ENCODE measurements at places on chromosomes 4 and X.
A peak's percentile ranks its signal among the peaks of the same experiment; 100 is the strongest.

- no peak for DNase-seq
Observed at GRCh38 chrX:150849486-150849885, 49.0 kb downstream of the CD99L2 start.

DNA sequence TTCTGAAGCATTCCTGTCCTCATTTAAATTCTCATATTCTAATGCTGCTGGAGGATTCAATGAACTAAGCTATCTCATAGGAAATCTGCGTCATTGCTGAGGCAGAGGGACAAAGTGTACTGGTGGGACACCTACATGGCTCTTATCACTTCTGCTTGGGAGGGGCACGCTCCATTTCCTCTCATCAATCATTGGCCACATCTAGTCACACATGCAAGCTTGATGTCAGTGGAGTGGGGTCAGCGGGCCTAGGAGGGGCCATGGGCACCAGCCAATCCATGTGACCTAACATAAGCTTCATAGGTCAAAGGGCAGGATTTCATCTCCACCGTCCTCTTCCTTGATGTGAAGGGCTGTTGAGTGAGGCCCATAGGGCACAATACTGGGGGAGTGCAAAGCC lies 21.4 kb downstream of the BEX3 start:
- no peak for DNase-seq

- DNase-seq: no peak
Observed at GRCh38 chrX:39063037-39063436, 261.8 kb downstream of the MID1IP1 start.

- no peak for DNase-seq
Observed at GRCh38 chr4:185054272-185054671, 36.0 kb downstream of the HELT start.

- DNase-seq: no peak
Observed at GRCh38 chrX:39894683-39895082, 203.1 kb downstream of the BCOR start.

DNA sequence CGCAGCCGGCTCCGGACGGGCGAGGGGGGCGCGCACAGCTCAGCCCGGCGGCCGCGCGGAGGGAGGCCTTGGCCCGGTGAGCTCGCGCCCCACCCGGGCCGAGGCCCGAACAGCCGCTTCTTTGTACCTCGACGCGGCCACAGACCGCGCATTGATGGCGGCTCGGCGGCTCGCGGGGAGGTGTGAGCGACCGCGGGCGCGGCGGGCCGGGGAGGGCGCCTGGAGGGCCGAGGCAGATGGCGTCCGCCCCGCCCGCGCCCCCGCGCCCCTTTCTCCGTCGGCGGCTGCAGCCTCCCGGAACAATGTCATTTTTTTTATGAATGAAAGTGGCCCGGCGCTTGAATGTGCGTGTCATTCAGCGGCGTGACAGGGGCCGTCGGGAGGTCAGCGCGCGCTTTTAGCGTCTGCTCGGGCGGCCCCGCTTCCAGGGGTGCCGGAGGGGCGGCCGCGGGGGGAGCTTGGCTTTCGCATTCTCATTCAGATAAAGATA lies 1.8 kb downstream of the FGFR3 start:
- DNase-seq: no peak

GRCh38 chr4:95949136-95949765 lies 109.4 kb downstream of the PDHA2 start:
- no peak for DNase-seq

DNA sequence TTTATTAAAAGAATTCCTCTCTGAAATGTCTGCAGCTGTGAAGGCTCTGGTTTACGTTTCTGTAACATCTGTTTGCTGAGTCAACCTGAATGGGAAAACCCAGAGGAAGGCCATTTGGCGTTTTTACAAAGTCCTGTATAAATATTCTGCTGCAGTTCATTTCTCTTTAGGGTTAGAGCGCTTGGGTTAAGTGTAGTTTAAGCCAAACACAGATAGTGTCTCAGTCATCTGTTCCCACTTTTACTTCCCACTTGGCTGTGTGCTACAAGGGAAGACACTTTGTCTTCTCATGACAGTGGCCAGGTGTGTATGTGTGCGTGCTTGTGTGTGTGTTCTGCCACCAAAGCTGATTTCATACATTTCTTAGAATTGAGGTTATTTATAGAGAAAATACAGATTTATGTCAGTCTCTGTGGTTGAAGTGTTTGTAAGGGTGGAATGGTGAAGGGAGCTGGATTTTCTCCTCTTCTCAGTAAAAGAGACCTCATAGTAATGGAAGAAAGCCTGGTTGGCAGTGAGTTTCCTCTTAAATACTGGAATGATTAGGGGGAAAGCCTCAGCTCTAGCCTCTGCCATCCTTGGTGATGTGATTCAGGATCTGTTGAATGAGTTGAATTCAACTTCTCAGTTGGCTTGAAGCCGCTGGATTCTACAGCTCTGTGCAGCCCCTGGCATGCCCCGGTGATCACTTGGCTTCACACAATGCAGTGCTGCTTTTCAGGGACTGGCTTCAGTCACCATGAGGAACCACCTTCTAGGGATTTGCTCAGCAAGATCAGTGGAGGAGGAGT lies 50.6 kb downstream of the JADE1 start:
- peak; percentile 83 for DNase-seq

DNA sequence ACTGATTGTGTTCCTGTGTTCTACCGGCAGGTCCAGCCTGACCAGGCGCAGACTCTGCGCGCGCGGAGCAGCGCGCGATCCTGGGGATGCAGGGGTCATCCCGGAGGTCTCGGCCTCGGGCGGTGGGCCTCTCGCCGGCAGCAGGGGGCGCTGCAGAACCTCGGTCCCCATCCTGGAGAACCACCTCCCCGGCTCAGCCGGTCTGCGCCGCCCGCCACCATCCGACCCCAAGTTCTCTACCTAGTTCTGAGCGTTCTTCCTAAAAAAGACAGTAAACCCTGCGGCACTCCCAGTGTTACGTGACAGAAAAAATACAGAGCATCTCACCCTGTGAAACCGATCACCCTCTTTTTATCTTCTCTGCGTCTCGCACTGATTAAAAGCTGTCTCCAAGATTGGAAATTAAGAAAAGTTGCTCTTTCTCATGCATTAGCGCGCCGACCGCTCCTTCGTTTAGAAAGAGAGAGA lies 1.6 kb downstream of the TRPC3 start:
- peak; percentile 32 for DNase-seq

- DNase-seq: no peak
Observed at GRCh38 chr4:106551724-106552123, 183.1 kb upstream of the GIMD1 start.

- no peak for DNase-seq
Observed at GRCh38 chr4:180009316-180009715, 2233.9 kb upstream of the TENM3 start.

DNA sequence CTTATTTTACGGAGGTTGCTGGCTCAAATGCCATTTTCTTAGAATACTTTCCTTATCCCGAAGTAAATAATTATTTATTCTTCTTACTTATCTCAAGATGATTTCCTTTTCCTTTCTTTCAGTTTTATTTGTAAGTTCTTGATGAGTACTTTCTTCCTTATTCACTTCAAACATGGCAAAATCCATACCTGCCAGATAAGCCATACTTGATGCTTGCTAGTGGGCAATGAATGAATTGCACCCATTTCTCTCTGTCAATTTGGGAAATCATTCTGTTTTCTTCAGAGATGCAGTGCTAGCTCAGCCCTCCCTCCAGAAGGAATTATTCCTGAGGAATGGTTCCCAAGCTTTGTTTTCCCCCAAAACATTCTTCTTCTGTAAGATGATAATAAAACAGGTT lies 598.3 kb downstream of the SPRY1 start:
- no peak for DNase-seq

GRCh38 chr4:168353746-168354145 lies 35.2 kb upstream of the DDX60 start:
- no peak for DNase-seq

- no peak for DNase-seq
Observed at GRCh38 chrX:104370089-104370488, 115.4 kb upstream of the ESX1 start.

- no peak for DNase-seq
Observed at GRCh38 chr4:14906805-14907204, 95.5 kb upstream of the CPEB2 start.

- no peak for DNase-seq
Observed at GRCh38 chrX:130213376-130213775, 41.6 kb downstream of the RAB33A start.

- no peak for DNase-seq
Observed at GRCh38 chrX:69178592-69178991, 13.3 kb upstream of the PJA1 start.

Data from fibroblast of skin of left biceps (primary cell).